ENCODE measurements at places on chromosomes 5 and 9.

DNA sequence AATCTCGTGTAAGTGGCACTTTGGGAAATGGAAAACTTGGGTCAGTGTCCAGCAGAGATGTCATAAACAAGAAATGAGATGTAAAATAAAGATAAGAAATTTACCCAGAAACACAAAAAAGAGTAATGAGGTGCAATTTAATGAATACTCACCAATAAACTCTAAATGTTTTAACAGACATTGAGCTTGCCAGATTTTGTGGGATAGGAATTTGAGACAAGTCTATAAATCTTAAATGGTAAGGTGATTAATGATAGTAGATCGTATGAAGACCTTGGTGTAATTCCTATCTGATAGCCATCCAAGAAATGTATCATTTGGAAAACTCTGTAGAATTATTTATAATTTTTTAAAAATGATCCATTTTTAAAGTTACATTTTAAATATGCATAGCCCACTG, 682.4 kb downstream of the MAT2B start:
- DNase-seq = no peak

GRCh38 chr9:95316274-95316673, 1.2 kb downstream of the FANCC start:
- no peak for DNase-seq

DNA sequence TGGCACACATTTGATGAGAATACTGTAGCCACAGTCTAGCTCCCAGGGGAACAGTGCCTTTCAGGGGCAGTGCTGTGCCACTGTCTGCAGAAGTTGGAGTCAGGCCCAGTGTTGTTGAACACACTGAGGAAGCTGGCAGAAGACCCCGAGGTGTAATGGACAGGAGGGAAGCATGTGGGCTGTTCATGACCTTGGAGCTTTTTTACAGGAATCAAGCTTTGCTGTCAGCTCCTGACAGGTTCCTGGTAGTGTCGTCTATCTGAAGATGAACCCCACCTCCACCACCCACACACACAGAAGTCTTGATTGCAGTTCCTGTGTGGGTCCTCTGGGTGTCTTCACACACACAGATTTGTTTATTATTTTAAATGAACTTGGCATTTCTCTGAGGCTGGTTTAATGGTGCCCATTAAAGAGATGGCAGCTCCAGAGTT, 40.3 kb upstream of the TNFAIP8 start:
- DNase-seq = peak; percentile 37

DNA sequence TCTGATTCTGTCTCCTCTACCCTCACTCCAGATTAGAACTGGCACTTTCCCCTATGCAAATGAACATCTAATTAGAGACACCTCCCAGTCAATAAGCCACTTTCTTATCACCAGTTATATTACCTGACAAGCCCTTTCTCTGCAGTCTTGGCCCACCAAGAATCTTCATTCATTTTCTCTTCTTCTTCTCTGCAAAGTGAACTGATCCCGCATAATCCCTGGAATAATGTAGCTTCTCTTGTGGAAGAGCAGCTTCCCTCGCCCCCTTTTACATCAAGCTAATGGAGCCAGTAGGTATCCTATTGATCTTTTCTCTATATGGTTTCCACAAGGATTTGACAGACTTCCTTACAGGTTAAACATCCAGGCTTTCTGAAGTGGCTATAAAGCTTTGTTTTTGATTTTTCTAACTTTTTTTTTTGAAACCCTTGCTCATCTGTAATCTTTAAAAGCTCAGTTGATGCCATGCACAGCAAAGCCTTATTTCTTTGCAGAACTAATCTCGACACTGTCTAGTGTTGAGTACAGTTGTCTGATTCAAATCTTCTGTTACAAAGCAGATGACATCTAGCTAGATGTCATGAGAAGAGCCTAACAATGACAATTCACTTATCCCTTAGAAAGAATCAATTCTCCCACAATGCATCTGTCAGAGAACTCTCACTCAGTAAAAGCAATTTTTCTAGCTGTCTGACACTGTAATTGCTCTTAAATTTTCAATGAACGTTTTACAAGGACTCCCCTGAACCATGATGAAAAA, 281.4 kb downstream of the ISL1 start:
- no peak for DNase-seq

- DNase-seq = no peak
Observed at GRCh38 chr9:128593039-128593438, 40.7 kb downstream of the SPTAN1 start.

GRCh38 chr5:146510559-146511125, 5.3 kb downstream of the GPR151 start:
- DNase-seq = no peak

DNA sequence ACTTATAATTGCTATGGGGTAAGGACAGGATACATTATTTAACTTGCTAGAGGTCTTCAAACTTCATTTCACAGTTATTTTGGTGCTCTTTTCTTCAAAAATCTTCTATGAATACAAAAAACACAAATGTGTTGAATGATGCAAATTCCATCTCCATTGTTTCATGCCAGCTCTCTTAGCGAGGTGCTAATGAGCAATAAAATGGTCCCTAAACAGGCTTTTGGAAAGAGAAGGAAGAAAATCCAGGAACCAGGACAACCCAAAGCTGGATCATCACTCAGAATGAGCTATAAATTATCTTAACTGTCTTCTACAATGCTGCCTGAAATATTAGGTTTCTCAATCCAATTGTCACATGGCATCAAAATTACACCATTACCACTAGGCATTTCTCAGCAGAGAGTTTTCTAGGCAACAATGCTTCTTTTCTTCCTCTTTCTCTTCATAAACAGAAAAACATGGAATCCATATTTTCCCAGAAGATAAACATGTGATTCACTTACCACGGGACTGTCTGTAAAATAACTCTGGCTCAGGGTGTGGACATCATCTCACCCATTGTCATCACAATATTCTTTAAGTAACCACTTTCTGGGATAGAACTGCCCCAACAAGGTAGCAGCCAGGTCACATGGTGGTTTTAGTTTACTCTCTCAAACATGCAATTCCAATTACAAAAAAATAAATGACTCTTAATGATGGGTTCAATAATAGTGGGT, 249.4 kb downstream of the NPR3 start:
- no peak for DNase-seq

- no peak for DNase-seq
Observed at GRCh38 chr9:70835323-70835722, 286.1 kb downstream of the TRPM3 start.

GRCh38 chr9:87578625-87579024, 81.0 kb downstream of the DAPK1 start:
- DNase-seq = peak; percentile 34

GRCh38 chr5:135245521-135246499, 153.2 kb downstream of the MACROH2A1 start:
- DNase-seq = peak; percentile 62

DNA sequence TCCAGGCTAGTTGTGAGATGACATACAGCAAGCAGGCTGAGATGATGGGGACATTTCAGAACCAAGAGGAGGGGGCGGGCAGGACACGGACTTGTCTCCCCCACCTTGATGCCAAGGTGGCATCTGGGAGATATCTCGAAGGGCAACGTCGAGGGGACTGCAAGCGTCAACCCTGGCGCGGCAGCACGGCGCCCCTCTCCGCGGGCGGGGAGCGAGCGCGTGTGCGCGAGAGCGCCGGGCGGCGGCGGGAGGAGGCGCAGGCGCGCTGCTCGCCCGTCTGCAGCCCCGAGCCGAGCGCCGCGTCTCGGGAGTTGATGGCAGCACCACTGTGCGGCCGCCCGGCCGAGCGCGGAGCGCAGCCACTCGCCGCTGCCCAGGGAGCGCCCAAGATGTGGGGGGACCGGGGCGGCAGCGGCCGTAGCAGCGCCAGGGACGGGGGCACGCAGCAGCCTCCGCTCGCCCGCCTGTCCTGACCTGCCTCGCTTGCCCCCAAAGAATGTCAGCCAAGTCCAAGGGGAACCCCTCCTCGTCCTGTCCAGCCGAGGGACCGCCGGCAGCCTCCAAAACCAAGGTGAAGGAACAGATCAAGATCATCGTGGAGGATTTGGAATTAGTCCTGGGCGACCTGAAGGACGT, at the start of gene PRR16:
Gene PRR16 (plus strand): TSS at position 310 of the 636 bp plus-strand sequence.
- peak; percentile 65 for DNase-seq

- no peak for DNase-seq
Observed at GRCh38 chr5:143586781-143587362, 183.4 kb upstream of the NR3C1 start.

GRCh38 chr9:111423389-111423788, 60.8 kb downstream of the ECPAS start:
- no peak for DNase-seq

DNA sequence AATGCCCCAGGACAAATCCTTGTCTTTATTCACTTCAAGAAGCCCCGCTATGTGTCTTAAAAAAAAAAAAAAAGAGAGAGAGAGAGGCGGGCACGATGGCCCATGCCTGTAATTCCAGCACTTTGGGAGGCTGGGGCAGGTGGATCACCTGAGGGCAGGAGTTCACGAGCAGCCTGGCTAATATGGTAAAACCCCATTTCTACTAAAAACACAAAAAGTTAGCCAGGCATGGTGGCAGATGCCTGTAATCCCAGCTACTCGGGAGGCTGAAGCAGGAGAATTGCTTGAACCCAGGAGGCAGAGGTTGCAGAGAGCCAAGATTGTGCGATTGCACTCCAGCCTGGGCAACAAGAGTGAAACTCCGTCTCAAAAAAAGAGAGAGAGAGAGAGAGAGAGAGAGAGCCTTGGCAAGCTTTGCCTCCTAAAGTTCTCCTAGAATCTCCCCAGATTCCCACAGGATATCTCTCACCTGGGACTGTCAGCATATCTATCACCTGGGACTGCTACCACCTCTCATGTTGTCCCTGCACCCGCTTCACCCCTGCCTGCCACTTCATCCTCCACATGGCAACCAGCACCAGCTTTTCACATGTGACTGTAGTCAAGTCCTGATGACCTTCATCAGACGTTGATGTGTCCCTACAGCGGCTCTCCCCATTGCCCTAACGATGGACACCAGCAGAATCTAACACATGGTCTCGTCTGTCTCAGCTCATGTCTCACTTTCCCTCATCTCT, 5.8 kb downstream of the ITK start:
- no peak for DNase-seq

DNA sequence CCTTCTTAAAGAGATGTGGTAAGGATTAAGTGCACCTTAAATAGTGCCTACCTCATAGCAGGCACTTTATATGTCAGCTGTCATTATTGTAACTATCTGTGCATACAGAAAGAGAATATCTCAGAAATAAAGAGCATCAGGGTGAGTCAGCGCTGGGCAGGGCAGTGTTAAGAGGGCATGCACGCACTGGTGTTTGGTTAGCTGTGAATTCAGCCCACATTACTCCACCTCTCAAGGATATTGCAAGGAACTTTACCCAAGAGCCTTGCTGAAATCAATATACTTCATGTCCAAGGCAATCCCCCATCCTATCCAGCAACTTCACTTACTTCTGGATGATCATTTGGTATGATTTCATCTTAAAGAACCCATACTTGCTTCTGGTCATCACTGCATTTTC, 300.9 kb downstream of the NTRK2 start:
- no peak for DNase-seq

GRCh38 chr5:10578869-10579268, 15.0 kb downstream of the ANKRD33B start:
- DNase-seq = peak; percentile 3

- DNase-seq = no peak
Observed at GRCh38 chr9:114962809-114963208, 32.4 kb upstream of the TNFSF8 start.

- DNase-seq = no peak
Observed at GRCh38 chr5:42888771-42889170, 77.1 kb upstream of the SELENOP start.

GRCh38 chr9:108525186-108525585, 330.6 kb downstream of the ACTL7B start:
- no peak for DNase-seq

DNA sequence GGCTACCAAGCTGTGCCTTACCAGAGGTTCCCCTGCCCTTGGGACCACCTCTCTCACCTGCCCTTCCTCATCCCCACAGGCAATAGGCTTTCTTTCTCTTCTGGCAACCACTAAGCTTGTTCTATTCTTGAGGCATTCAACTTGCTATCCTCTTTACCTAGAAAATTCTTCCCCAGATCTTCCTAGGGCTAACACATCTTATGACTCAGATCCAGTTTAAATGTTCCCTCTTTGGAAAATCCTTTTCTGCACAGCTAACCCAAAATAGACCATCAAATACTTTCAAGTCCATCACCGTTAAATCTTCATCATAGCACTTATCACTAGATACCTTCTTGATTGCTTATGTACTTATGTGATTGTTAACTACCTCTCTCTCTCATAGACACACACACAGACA, 93.7 kb downstream of the ENC1 start:
- no peak for DNase-seq

DNA sequence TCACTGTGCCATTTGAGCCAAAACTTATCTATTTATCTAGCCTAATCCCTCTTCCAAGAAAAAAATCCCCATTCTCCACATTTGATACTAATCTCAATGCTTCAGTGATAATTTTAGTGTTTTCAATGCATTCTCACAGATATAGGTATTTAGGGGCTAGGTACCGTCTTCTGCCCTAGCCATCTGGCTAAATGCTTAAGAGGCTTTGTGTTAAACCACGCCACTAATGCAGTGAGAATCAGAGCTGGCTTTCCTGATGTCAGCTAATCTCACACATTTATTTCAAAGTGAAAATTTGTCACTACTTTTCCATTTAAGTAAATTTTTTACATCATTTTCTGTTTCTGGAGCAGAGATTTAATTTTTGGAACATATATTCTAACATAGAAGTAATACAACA, 479.7 kb downstream of the MAN2A1 start:
- peak; percentile 59 for DNase-seq

GRCh38 chr5:172114875-172115422, 73.1 kb downstream of the STK10 start:
- DNase-seq = no peak

- no peak for DNase-seq
Observed at GRCh38 chr5:125584140-125584520, 837.7 kb upstream of the ZNF608 start.

Measured in WERI-Rb-1 (cell line).